ENCODE measurements at places on chromosomes 3 and 15.

DNA sequence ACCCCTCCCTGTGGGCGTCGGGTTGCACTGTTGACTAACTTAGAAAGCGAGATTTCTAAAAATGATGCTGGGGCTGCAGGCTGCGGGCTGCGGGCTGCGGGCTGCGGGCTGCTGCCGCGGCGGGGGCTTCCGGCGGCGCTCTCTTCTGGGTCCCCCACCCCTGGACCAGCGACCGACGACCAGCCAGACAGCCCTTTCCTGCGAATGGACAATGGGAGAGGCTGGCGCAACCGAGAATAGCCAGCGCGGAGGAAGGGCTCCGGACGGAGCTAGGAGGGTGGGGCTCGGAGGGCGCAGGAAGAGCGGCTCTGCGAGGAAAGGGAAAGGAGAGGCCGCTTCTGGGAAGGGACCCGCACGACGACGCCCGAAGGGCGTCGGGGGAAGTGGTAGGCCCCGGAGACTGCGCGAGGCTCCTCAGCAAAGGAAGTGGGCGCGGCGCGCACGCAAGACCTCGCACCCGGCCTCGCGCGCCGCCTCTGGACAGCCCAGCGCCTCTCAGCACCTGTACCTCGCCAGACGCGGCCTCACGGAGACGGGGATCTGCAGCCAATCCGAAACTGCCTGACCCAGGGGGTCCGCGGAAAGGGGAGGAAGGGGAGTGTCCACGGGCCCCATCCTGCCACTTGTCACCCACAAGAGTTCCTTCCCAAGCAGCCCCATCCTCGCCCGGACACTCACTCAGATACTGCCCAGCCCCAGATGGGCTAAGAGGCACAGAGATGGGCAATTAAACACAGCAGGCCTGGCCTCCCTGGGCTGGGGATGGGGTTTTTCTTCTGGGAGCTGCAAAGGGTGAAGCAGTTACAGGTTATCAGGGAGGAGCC is 70.7 kb downstream of the SLC12A8 start:
- no peak for DNase-seq

DNA sequence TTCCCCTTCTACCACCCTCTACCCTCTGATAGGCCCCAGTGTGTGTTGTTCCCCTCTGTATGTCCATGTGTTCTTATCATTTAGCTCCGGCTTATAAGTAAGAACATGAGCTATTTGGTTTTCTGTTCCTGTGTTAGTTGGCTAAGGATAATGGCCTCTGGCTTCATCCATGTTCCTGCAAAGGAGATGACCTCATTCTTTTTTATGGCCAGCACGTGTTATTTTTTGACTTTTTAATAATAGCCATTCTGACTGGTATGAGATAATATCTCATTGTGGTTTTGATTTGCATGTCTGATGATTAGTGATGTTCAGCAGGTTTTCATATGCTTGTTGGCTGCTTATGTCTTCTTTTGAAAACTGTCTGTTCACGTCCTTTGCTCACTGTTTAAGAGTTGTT is 63.1 kb upstream of the NPHP3 start:
- no peak for DNase-seq

- no peak for DNase-seq
Observed at GRCh38 chr3:59818033-59818918, 768.5 kb upstream of the CFAP20DC start.

- DNase-seq: no peak
Observed at GRCh38 chr3:180322829-180323228, 279.1 kb upstream of the TTC14 start.

DNA sequence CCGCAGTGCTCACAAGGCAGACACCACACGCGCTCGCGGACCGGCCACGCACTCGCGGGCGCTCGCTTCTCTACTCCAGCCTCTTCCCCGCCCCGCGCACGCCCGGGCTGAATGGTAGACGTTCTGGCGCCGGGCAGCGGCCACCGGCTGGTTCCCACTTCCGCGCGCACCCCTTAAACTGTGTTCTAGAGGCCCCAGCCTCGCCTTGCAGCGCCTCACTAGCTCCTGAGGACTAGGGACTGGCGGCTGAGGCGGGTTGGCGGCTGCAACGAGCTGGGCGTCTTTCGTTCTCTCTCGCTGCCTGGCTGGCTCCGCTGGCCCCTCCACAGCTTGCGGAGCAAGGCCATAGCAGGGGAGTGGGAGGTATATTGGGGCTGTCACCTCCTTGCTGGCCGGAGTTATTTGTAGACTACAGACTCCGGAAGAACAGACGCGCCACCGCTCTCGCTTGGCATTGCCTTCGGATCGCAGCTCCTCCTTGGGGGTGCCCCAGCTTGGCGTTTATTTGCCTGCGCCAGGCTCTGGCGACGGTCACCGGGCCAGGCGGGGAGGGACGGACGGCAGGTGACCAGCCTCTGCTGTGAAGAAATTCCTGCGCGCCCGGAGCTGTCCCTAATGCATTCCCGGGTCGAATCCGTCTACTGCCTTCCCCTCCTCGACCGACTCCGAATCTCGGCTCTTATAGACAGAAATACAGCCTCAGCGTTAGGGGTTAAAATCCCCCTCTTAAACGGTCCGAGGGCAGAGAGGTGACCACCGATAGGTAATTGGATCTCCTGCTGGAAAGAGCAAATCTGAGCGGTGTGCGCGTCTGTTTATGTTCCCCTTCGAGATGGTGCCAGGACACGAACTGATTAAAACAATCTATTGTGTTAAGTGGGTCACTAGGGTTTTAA is 1.3 kb downstream of the GREM1 start:
- no peak for DNase-seq

DNA sequence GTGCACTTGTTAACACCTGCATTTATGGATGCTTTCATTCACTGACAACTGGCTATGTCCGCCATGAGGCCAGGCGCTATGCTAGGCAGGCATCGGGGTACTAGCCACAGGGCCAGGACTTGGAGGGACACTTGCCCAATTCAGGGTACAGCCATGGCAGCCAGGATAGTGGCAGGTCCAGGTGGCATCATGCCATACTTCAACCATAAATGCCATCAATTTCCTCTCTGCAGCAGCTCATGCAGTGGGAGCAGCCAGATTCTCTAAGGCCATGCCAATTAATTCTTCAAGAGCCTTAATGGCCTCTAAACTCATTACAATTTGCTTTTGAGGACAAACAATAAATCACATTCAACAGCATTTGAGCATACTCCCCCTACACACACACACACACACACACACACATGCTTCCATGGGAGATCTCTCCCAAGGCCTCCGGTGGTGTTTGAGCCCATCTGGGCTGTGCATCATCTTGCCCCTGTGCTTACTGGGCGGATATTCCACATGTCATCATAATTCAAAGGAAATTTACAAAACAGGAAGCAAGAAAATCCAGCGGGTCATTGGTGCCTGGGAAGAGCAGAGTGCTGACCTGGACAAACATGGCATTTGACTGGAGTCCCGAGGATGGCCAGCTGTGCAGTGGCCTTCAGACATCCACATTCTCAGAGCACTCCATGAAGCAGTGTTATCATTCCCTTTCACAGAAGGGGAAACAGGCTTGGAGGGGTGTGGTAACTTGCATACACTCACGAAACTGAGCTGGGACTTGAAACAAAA is 109.1 kb downstream of the IQSEC1 start:
- no peak for DNase-seq

GRCh38 chr15:39275066-39275465 is 305.8 kb upstream of the THBS1 start:
- no peak for DNase-seq

DNA sequence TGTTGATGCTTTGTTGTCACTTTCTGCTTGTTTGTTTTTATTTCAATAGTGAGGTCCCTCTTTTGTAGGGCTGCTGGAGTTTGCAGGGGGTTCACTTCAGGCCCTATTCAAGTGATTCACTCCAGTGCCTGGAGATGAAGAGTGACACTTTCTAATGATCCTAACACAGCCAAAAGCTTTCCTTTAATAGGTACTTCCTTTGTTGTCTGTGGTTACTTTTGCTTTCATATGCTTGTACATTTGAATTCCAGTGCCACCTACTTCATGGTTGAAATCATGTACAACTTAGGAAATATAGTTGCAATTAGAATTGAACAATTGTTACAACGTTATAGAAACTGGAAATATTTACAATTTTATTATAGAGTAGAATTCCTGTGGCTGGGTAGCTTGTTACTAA is 466.8 kb upstream of the EPHA3 start:
- no peak for DNase-seq

GRCh38 chr3:68523330-68523729 is 409.0 kb downstream of the TAFA4 start:
- DNase-seq: no peak

- DNase-seq: no peak
Observed at GRCh38 chr3:39443530-39443929, 23.9 kb upstream of the MOBP start.

DNA sequence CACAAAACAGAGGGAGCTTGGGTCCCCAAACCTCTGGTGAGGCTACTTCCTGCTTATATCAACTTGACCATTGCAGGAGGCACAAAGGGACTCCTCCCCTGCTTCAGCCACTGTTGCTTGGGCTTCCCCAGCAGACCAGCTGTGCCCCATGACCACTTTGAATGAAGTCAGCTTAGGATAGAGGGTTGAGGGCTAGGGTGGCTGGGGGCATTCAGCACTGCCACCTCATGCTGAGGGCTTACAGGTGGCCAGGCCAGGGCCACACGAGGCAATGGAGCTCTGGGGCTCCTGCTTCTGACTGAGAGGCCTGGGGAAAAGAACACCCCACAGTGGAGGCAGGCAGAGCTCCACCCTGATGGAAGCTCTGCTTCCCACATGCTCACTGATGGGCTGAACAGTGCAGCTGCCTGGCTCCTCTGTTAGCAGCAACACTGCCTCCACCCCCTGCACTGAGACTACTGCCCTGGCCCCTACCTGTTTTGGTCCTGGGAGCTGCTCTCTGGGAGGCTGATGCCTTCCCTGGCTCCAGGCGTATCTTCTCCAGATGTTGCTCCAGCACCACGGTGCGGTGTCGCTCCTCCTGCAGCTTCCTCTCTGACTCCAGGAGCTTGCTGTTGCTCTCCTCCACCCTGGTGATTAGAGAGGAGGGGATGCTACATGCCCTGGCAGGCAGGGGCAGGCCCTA is 10.2 kb upstream of the HHATL start:
- no peak for DNase-seq

GRCh38 chr3:117036259-117036799 is 326.8 kb downstream of the TUSC7 start:
- DNase-seq: no peak

GRCh38 chr3:73745526-73746191 is 120.9 kb upstream of the PDZRN3 start:
- DNase-seq: no peak

- DNase-seq: no peak
Observed at GRCh38 chr15:80695911-80696661, 976 bp downstream of the ABHD17C start.

- DNase-seq: no peak
Observed at GRCh38 chr3:123821920-123822319, 62.2 kb downstream of the MYLK start.

- no peak for DNase-seq
Observed at GRCh38 chr3:170364965-170365364, 7.5 kb downstream of the SKIL start.

DNA sequence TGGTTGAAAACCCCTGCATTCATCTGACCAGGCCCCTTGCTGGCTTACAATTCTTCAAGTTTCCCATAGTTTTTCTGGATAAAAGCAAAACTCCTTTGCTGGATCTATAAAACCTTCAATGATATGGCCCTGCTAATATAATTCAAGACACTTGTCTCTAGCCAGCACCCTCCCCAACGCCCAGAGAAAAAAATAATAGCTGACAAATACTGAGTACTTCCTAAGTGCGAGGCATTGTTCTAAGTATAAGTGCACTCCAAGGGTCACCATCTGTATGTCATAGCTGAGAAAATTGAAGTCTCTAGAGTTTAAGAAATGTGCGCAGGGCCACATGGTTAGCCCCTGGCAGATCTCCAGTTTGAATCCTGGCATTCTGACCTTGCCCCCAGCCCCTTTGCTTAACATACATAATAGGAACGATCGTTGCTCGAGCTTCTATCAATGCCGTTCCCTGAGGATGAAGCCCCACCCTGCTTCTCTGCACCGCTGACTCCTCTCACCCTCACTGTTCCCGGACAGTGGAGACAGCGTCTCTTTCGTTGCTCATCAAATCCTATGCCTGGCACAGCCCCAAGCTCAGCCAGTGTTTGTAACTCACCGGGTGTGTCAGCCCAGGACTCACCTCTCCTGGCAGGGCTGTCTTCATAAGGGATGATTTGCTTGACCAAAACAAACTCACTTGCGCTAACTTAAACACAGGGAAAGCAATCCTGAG is 377.1 kb upstream of the PROK2 start:
- no peak for DNase-seq

Measured in NCI-H1436 treated with DMSO at 0.1 percent for 48 hours (cell line).